ENCODE measurements at places on chromosomes 7 and 10. TPM values are rescaled to one million over a fixed set of nuclear protein-coding genes. Genes with fewer than 3 reads are reported as not detected.

DNA sequence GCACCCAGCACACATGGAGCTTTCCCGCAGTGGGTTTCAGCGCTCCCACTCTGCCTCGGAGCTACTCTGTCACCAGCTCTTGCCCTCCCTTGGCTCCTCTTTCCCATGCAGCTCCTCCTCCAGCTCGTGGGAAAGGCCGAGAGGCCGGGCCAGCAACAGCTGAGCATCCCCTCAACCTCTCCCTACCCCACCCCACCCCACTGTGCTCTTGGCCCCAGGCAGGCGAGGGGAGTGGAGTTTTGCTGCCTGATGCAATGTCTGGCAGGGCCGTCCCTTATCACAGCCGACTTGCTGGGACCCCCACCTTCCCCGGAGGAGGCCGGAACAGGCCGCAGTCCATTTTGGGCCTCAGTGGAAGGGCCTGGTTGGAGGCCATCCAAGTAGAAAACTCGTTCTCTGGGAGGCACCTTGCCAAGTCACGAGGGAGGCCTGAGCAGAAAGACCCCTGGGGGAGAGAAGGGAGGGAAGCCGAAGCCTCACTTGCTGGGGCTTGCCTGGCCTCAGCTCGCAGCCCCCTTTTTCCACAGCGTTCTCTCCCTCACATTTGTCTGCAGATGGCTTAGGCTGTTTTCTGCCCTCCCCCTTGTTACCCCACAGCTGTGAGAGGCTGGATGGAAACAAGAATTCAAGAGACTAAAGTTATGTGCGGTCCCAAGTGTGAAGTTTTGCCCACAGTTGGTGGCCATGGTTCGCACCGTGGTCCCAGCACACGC lies 35.3 kb downstream of the CHST3 start:
- peak overlapping the region; percentile 83 for H3K27ac ChIP-seq
- peaks cover 32% of the 10 kb centered on the region for H3K4me1 ChIP-seq
- H3K4me3 ChIP-seq = no peak overlapping the region
- peak; percentile 55 for DNase-seq
- H3K36me3 ChIP-seq = no peaks in the 10 kb centered on the region

DNA sequence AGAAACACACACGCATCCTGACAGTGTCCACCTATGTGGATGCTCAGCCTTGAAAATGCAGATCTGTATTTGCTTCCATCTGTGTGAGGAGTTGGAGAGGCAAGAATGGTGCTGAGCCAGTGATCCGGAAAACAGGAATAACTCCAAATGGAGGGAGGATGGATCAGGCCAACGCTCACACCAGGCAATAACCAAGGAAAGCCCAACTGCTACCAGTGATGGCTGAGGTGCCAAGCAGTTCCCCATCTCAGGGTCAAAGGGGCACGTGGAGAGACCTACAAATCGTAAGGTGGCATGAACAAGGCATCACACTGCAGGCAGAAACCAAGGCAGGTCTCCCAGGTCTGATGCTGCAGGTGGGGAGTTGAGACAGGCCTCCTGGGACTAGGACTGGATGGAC lies 153.6 kb downstream of the ADAM12 start:
- no peaks in the 10 kb centered on the region for H3K4me1 ChIP-seq
- no peak overlapping the region for H3K4me3 ChIP-seq
- H3K27ac ChIP-seq = no peak overlapping the region
- DNase-seq = no peak

DNA sequence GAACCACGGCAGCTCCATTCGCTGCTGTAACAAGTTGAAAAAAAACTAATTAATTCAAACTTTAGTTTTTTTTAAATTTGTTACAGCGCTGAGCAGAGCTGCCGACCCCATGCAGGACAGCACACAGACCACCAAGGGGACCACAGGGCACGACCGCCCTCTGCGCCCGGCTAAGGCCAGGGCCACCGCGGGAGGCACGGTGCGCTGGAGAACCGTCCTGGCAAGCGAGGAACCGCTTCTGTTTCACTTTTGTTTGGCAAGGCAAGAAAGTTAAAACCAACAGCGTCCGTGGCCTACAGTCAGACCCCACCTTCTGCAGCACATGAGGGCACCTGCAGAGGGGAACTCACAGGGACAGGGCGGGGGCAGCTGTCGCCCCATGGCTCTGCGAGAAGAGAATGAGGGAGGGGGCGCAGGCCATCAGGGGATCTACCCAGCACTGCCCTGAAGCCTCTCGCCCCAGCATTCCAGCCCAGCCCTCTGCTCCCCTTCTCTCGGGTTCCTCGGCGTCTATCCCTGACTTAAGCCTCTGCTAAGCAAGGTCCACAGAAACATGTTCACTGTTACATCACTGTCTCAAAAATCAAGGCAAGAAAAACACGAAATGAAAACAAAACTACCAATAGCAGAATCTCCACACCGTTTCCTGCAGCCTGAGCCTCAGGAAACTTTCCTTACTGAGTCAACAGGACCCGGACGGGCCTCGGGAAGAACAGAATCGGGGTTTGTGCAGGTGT lies 204.4 kb downstream of the DIP2C start:
- peak overlapping the region; percentile 21 for H3K4me3 ChIP-seq
- H3K27me3 ChIP-seq = no peaks in the 10 kb centered on the region
- peak overlapping the region; percentile 72 for H3K27ac ChIP-seq
- H3K4me1 ChIP-seq = peaks cover 11% of the 10 kb centered on the region
- DNase-seq = no peak
- H3K36me3 ChIP-seq = no peaks in the 10 kb centered on the region

GRCh38 chr10:29714096-29714874 lies 79.5 kb upstream of the SVIL start:
- H3K27ac ChIP-seq = no peak overlapping the region
- no peaks in the 10 kb centered on the region for H3K4me1 ChIP-seq
- H3K27me3 ChIP-seq = no peaks in the 10 kb centered on the region
- H3K4me3 ChIP-seq = no peak overlapping the region
- DNase-seq = no peak

Gene FRAT1
- total RNA-seq = 11.7 TPM
